ENCODE measurements at places on chromosomes 7 and 10.

GRCh38 chr7:112963634-112964033 is 123.0 kb downstream of the GPR85 start:
- DNase-seq = no peak

GRCh38 chr7:135742371-135742770 is 6.2 kb downstream of the FAM180A start:
- DNase-seq = no peak

GRCh38 chr10:47397256-47397655 is 13.2 kb upstream of the ZNF488 start:
- DNase-seq = no peak

DNA sequence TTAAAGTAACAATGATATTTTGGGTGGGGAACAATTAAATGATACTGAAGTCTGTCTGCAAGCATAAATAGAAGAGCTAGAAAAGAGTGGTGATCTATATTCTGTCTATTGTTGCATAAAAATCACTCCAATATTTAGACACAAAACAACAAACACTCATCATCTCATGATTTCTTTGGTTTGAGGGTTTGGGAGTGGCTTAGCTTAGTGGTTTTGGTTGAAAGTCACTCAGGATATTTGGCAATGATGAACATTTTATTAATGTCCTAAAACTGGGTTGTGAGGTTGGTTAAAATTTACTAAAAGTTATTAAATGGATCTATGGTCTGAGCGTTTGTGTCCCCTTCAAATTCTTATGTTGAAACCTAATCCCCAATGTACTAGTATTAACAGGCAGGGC is 54.7 kb upstream of the EGFR start:
- no peak for DNase-seq

DNA sequence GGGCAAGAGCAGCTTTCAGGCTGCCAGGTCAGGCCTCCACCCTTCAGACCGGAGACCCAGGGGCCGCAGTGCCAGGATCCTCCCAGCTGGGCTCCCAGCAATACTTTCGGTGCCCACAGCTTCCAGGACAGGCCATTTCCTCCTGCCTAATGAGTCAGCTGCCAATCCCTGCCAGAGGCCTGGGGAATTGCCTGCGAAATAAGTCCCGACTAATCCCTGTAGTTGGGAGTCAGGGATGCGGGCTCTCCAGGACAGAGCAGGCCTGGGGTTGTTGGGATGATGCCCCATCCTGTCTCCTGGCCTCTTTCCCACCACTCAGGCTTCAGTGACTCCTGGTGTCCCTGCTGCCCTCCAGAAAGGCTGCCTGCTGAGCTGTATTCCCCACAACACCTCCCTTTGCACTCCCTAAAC is 143.5 kb upstream of the UNC5B start:
- no peak for DNase-seq

- no peak for DNase-seq
Observed at GRCh38 chr7:140333223-140333622, 65.1 kb downstream of the SLC37A3 start.

DNA sequence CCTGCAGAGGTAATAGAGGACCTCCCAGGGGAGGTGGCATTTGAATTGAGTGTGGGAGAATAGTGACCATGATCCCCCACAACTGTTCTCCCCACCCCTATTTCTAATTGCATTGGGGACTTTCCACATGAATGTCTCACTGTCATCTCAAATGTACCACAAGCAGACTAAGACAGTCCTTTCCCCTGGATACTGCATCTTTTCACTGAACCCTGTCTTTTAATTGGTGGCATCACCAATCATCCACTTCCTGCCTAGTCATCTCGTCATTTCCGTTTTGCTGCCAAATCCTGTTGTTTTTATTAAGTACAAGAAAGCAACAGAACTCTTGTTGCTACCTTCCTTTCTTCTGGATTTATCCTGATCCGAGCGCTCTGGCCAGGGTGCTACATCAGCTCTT is 120.3 kb downstream of the NRP1 start:
- DNase-seq = no peak

DNA sequence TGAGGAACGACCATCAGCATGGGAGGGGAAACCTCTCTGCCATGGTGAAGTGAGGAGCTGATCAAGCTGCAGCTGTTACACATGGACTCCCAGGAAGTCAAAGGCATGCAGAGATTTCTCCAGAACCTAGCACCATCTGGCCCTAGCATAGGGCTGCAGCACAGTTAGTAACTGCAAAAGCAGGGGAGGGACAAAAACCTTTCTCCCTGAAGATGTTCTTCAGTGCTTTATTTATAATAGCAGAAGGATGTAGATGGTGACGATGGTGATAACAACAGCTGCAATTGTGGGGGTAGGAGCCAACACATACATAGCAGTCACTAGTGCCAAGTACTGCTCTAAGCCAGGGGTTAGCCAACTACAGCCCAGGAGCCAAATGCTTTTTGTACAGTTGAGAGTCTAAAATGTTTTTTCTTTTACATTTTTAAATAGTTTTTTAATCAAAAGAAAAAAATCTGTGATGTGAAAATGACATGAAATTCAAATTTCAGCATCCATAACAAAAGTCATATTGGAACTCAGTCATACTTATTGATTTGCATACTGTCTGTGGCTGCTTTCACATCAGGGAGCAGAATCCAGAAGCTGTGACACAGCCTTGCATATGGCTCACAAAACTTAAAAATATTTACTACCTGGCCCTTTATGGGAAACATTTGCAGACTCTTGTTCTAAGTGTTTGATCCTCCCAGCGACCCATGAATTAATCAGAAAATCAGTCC is 299.5 kb downstream of the ELMO1 start:
- no peak for DNase-seq

DNA sequence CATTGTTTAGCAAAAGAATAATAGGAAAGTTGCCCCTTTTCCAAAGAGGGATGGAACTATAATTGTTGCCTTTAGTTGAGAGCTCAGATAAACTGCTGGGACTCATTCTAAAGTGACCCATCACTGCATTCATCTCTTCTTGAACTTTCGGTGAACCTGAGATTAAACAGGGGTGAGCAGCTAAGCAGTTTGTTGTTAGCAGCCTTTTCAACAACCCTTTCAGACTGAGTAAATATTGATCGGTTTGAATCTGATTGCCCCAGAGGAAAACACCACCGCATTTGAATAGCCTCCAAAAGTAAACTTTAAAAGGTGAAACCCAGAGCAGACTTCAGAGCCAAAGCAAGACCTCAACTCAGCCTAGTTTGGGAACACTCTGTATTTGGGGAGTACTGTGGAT is 4.7 kb downstream of the HOXA1 start:
- DNase-seq = no peak

DNA sequence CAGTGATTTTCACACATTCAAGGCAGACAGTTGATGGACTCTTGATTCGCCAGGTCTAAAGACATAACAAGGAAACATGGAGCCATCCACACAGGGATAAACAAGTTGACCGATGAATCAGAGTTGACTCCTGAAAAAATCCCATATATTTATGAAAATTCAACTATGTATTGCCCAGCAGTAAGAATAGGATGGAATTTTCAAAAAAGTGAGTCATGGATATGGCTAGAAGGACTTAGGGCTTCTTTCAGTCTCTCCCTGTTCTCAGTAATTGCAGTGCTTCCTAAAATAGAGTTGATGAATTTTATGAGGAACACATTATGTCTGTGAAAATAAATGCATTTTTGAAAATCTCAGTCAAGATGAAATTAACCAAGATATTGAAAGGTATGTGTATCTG is 301.2 kb downstream of the PLXDC2 start:
- DNase-seq = no peak

- no peak for DNase-seq
Observed at GRCh38 chr7:158595068-158595467, 7.4 kb upstream of the PTPRN2 start.

- DNase-seq = no peak
Observed at GRCh38 chr7:110929480-110930249, 161.3 kb upstream of the LRRN3 start.

DNA sequence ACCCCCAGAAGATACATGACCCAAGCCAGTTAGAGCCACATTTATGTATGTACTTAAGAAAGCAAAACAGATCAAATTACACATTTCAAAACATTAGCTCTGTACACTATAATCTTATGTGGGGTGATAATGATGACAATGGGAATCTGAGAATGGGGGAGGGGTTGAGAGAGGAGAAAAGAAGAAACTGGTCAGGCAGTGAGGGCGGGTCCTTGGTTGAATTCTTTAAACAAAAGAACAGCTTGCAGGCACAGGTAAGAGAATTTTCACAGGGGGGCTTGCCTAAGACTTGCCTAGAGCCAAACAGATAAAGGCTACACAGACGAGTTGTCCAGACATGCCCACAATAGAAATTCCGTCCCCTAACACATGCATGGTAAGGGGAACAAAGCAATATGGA is 76.8 kb upstream of the PTER start:
- DNase-seq = no peak

GRCh38 chr10:33217854-33218253 is 116.6 kb downstream of the NRP1 start:
- no peak for DNase-seq

GRCh38 chr7:102444961-102445673 is 11.7 kb downstream of the ORAI2 start:
- no peak for DNase-seq

DNA sequence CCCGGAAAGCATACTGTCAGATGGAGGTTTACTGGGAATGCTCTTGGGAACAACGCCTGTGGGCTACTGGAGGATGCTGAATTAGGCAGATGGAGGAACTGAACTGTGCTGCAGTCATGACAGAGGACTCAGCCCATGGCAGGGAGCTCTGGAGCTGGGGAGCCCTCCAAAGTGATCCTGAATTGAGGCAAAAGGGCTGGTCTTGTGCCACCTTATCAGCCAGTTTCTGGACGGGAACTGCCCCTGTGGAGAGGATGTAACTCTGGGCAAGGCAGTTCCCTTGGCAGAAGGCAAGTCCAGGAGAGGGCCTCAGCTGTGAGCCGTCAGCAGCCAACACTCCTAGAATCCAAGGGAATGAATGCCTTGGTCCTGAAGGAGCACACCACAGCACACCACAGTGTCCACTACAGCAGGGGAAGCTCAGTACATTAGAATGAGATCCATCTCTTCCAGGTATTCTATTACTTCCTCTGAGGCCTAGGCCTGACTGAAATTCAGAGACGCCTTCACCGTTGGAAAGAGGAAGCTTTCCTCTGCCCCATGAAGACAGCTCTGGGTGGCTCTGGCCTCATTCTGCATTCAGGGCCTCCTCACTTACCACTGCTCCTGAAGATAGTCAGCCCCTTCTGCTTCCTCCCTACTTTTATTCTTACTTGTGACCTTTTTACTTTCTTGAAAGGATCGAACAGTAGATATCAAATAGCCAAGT is 139.6 kb upstream of the GPR26 start:
- DNase-seq = no peak

- no peak for DNase-seq
Observed at GRCh38 chr7:106874076-106874475, 9.0 kb downstream of the PIK3CG start.

GRCh38 chr10:131888186-131888604 is 12.6 kb upstream of the PPP2R2D start:
- DNase-seq = no peak

DNA sequence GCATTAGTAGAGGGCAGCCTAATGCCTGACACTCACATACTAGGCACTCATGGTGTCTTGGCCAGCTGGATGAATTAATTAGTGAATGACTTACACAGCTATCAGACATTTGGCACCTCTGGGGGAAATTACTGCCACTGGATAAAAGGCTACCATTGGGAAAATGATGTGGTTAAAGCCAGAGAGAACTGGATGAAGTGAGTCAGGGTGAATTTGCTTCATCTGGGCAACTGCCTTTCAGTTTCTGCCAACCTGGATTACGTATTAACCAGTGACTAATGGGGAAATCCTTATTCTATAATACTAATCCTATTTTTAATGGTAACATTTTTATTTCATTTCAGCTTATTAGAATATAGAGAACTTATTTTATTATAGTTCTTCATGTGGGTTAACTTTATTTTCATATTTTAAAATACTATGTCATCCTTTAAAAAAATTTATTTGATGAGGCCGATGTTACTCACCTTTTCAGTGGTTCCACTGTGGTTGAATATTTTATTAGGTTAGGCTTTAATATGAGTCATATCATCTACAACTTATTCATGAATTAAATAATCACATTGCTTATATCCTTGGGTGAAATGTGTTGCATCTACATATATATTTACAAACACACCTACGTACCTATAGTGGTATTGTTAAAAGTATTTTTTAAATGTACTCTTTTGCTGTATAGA is 85.6 kb upstream of the CAPZA2 start:
- no peak for DNase-seq

- no peak for DNase-seq
Observed at GRCh38 chr10:23523251-23523650, 84.4 kb downstream of the OTUD1 start.

Measured in activated T-helper 9 cell treated with anti-CD3 and anti-CD28 coated beads, Interleukin-2, amount 50 U/mL, for 16 hours (primary cell).